ENCODE measurements at places on chromosomes 2 and 18.

GRCh38 chr2:97005353-97005752, 19.0 kb upstream of the FAM178B start:
- DNase-seq: no peak

DNA sequence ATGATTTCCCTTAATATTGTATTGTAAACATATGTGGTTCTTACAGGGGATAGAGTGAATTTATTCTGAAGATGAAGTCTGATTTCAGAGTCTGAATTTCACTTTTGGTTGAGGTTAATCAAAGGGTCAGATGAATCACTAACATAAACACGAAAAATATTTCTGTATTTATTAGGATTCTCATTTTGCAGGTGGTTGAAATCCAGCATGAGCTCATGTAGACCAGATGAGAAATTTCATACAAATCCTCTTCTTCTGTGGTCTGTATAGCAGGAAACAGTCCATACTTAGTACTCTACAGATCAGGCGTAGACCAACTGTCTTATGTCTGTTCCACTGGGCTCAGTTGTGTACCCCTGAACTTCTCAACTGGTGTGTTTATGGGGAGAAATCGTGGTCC, 157.8 kb downstream of the BABAM2 start:
- DNase-seq: no peak

GRCh38 chr2:160337728-160338127, 137.7 kb upstream of the ITGB6 start:
- DNase-seq: no peak

DNA sequence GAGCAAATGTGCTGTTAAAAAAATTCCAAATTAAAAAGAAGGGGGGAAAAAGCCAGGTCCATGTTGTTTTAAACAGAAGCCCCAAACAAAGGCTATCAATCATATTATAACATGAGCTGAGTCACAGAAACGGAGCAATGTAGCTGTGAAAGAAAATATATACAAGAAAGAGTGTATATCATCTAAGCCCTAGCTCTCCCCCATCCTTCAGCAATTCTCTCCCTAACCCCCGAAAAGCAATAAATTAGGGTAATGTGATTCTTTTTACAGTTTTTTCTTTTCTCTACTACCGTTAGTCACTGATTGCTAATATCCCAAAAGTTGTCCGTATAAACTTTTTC, 25.3 kb downstream of the FEZ2 start:
- DNase-seq: no peak

DNA sequence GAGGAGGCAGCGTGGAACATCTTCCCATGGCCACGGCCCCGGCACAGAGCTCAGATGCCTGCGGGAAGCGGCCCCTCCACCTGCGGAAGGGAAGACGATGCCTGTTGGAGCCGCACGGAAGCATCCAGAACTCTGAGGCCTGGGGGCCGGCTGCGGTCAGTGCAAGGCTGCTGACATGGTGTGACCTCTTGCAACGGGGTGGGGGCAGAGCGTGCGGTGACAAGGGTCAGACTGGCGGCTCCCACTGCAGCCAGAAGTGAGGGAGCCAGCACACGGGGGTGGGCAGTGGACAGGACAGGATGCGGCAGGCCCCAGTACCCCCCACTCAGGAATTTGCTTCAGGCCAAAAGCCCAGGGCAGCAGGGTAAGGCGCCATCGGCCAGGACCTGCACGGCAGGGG, 48.8 kb downstream of the SLC66A2 start:
- no peak for DNase-seq

GRCh38 chr2:30475542-30475941, 28.5 kb downstream of the LCLAT1 start:
- no peak for DNase-seq

DNA sequence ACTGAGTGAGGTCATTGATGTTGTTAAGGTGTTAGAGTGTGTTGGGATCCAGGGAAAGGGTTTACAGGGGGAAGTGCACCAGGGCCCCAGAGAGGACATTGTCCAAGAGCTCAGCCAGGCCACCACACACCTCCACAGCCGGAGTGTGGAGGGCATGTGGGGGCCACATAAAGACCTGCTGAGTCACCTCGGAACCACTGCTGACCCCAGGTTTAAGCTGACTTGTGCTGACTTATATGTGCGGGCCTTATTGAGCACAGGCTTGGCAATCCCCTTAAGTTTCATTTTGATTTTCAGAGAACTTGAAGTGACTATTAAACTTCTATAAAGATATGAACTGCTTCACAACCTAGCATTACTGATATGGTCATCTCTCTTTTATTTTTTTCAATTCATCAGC, 166.2 kb upstream of the MAP3K20 start:
- DNase-seq: no peak

All from activated CD4-positive, alpha-beta T cell treated with anti-CD3 and anti-CD28 coated beads, Interleukin-2, Interleukin-6, amounts not matched to agents 100 ng/mL and 50 ng/mL, durations not matched to agents 16 hours and 8 hours (primary cell).